ENCODE measurements at places on chromosomes 6 and 20.

GRCh38 chr6:142030115-142030619, 102.6 kb upstream of the GJE1 start:
- no peak for DNase-seq

- no peak for DNase-seq
Measured at GRCh38 chr20:50625986-50626677, 65.2 kb downstream of the RIPOR3 start.

DNA sequence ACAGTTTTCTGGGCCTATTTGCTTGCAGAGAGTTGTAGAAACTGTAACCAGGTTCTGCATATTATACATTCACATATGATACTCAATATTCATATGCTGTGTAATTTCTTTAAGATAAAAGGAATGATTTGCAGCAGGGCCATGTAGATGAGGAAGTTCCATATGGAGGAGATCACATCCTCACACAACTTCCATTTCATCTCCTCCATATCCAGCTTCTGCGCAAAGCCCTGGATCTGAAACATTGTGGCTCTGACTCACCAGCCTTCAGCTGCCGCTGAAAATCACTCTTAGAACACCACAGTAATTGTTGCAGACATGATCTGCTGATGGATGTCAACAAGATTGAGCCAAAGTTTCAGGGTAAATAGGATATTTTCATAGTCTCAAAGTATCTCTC, 57.7 kb downstream of the PXDC1 start:
- no peak for DNase-seq

DNA sequence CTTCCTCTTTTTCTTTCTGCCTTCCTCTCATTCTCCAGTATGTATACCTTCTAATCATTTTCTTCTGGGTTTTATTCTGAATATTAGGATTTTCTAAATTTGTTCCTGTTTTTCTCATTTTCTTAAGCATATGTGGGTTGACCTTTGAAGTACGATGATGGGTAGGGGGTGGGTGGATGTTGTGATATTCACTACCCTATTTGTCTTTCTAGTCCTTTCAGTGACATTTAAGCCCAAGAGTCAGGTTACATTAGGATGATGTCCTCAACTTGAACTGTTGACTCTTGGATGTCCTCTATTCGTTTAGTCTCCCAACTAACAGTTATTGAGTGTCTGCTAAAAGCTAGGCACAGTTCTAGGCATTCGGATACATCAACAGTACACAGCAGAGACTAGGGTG, 7.3 kb downstream of the ABT1 start:
- no peak for DNase-seq

GRCh38 chr20:47146686-47147085, 209.8 kb downstream of the ZMYND8 start:
- no peak for DNase-seq

GRCh38 chr6:115863211-115863610, 197.5 kb downstream of the FRK start:
- DNase-seq = no peak

DNA sequence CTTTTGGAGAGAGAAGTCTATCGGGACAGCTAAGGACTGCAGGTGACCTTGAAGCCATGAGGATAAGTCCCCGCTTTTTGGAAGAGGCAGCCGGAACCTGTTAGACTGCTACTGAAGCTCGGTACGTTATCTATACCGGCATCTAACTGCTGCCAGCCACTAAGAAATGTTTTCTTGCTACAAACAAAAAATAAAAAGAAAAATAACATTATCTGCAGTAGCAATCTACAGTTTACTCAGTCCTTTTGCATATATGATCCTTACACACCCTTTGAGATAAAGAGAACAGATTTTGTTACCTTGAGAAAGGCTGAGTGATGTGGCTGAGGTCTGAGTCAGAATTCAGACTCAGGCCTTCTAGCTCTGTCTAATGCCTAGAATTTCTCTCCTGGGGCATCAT, 314.6 kb downstream of the CDH26 start:
- DNase-seq = no peak
